ENCODE measurements at places on chromosomes 7 and 10.

DNA sequence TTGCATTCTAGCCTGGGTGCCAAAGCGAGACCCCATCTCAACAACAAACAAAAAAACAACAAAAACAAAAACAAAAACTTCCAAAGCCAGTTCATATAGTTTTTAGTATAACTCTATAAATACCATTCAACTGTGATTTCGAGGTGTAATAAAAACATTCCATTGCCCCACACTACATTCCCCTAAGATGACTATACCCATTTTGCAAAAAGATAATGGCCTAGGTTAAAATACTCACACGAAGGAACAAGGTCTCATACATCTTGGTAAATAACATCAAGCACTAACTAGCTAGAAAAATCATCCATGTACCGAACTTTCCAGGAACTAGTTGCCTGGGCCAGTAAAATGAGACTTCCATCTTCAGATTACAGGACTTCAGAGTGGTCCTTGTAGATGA is 55.4 kb downstream of the GLI3 start:
- DNase-seq, result no peak

DNA sequence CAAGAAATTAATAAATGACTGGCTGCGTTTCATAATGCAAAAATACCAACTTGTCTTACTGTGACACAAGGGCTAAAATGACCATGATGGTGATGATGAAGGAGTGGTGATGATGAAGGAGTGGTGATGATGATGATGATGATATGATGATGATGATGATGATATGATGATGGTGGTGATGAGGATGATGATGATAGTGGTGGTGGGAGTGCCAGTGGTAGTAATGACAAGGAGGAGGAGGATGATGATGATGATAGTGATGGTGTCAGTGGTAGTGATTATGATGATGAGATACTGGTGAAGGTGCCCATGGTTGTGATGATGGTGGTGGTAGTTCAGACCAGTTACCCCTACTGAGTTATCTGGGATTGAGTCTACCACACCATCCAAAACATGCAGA is 265.9 kb downstream of the FGFR2 start:
- DNase-seq, result no peak

- DNase-seq, result no peak
Observed at GRCh38 chr7:113452245-113452644, 333.9 kb upstream of the SMIM30 start.

GRCh38 chr7:24422441-24423010 is 138.5 kb downstream of the NPY start:
- no peak for DNase-seq

DNA sequence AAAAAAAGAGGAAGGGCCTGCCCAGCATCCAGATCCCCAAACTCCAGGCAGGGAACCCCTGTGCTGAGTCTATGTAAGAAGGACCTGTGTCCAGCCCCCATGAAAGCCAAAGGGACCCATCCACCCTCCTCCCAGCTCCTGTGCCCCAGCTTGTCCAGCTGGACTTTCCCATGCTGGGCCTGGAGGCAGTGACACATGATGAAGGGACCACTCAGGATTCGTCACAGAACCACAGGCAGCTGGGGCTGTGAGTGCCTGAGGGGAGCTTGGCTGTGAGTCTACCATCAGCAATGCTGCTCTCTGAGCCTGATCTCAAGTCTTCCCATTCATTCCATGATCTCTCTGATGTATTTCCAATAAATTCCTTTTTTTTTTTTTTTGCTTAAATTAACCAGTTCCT is 36.2 kb upstream of the MNX1 start:
- DNase-seq, result peak; percentile 81

- no peak for DNase-seq
Observed at GRCh38 chr7:132799081-132799413, 222.8 kb upstream of the PLXNA4 start.

DNA sequence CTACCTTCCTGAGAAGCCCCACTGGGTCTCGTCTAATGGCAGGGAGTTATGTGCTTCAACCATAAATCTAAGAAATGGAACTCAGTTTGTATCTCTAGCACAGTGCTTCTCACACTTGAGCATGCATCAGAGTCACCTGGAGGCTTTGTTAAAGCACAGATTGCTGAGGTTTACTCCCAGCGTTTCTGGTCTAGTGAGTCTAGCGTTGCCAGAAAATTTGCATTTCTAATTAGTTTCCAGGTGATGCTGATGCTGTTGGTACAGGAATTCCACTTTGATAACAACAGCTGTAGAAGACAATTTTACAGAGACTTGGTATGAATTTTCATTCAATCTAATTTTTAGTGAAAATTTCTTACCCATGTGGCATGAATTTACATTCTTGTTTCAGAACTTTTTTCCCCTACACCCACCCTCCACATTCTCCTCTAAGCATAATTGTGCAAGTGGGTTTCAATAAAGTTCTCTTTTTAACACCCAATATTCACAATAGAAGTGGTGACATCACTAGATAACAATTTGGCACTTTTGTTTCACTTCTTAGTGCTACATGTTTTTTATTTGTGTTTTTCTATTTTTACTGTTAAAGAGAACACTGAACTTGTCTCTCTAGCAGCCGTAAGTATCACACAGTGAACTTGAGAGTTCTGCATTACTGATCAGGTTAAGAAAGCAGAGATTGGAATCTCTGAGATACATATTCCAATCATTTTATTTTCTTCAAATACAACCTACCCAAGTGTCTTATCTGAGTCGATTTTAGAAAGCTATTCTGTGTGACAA is 48.4 kb upstream of the BET1 start:
- DNase-seq, result no peak

GRCh38 chr7:149625340-149625946 is 127.8 kb upstream of the ZNF746 start:
- peak; percentile 54 for DNase-seq

DNA sequence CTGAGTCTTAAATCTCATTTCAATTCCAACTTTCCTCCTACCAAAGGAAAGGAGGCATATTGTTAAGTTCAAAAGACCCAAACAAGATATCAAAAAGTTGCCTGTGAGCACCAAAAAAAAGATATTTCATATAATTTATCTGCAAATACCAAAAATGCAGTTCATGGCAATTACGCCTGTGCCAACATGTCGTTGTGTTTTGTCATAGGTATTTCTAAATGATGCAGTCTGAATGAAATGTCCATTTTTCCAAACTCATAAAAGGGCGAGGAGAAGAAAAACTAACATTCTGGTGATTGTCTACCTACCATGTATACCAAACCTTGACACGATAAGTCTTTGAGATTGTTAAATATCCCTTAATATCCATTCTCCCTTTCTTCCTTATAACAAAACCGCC is 109.8 kb downstream of the SGMS1 start:
- DNase-seq, result no peak
